ENCODE measurements at places on chromosomes 7 and 10. TPM values are rescaled to one million over a fixed set of nuclear protein-coding genes. Genes with fewer than 3 reads are reported as not detected.

AOAH gene
- total RNA-seq, result 1.1 TPM

FAM25G gene
- total RNA-seq, result not detected

ELFN1 gene
- 4.4 TPM for total RNA-seq

PLEKHS1 gene
- not detected for total RNA-seq

HOXA2 gene
- total RNA-seq, result 0.57 TPM

MYO1G gene
- 0.74 TPM for total RNA-seq

CFAP58 gene
- 0.91 TPM for total RNA-seq

- no peak for DNase-seq
Measured at GRCh38 chr10:95815133-95815532, 59.2 kb downstream of the ENTPD1 start.

- no peak for DNase-seq
Measured at GRCh38 chr10:127408112-127408710, 140.9 kb upstream of the NPS start.

DNA sequence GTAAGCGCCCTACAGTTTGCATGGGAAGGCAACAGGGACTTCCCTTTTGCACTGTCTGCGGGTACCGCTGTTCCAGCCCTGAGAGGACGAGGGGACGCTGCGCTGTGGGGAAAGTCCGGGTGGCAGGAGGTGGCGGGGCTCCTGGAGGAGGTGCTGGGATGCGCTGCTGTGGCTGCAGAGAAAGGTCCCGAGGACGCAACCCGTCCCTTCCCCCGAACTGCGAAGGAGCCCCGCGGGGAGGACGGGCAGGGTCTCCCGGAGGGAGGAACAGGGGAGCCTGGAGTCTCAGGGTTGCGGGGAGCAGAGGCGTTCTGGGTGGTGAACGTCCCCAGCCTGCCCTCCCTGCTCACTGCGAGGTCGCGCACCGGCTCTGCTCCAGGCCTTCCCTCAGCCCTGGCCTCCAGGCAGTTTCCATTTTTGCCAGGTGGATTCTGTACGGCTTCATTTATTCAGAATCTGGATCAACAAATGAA lies 91.6 kb downstream of the CXCL12 start:
- no peak for DNase-seq

DNA sequence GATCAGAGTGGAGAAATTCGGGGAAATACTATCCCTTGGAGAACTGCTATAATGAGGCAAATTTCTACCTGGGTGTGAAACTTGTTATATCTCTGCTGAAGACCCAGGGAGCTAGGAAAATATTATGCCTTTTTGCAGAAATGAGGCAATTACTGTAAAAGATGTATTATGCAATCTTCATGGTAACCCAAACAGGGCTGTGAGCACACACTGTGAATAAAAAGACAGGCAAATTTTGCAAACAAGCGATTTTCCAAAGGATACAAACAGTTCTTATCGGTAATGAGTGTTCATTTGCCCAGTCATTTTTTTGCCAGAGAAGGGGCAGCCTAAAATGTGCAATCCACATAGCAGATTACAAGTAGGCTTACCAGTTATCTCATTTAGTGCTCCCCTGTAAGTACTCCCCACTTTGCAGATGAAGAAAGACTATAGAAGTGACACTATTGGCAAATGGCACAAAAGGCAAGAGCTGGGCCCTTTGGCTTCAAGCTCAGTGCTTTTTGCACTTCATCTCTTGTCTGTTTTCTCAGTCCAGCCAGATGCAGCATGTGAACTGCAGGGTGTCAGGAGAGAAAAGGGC lies 205.8 kb downstream of the HECW1 start:
- no peak for DNase-seq

DNA sequence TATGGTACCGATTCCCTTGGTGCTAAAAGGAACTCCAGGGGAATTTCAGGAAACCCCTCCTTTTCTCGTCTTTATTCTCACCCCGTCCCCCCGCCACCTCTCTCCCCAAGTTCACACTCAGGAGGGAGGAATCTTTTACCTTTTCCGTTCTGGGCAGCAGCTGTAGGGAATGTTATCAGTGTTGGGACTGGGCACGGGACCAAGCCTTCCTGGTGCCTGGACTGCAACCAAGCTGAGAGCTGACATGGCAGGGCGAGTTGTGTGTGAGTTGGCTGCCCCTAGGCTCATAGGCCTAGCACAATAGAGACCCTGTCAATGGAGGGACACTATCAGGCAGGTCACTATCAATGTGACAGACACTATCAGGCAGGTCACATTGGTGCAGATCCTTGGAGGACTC lies 121.4 kb downstream of the TCF7L2 start:
- DNase-seq, result no peak

DNA sequence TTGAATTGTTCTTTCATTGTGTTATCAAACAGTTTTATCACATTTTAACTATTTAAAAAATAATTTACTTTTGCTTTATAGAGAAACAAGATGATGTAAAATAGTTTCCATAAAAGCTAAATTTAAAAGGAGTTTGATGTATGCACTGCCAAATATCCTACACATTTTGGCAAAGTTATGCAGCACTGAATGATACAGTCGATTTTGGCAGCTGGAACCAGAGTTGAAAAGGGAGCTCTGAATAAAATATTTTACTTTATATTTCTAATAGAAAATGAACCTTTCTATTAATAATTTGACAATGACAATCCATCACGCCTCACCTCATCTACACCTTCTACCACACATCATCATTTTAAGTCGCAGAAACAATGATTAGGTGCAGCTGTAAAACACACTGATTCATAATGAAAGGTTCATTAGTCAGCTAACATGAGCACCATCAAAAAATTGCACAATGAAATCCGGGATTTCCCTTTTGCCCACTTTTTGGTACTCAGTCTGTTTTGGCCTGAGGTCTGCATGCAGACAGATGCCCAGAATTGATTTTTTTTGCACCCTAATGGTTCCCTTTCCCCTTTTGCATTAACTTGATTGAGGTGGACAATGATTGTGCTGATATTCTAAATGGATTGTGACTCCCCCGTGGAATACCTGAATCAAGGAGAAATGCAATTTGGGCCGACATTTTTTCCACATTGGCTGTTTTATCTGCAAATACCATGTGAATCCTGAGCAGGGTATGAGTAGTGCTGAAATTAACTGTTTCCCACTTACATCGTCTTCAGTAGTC lies 105.8 kb downstream of the THSD7A start:
- DNase-seq, result no peak

DNA sequence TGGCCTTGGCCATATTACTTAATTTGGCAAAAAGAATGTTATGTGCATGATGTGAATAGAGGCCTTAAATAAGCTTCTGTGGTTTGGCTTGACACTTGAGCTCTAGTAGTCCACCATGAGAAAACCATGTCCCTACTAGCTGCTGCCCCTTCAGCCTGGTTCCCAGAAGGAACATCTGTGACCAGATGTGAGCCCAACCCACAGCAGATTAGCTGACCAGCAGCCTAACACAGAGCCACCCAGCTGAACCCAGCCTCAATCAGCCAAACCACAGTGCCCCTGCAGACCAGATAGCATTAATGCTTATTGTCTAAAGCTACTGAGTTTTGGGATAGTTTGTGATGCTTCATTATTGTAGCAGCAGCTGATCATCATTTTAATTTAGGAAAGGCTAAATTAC lies 16.6 kb downstream of the JAZF1 start:
- no peak for DNase-seq

GRCh38 chr7:103996017-103996551 lies 6.6 kb upstream of the RELN start:
- DNase-seq, result no peak

- DNase-seq, result no peak
Measured at GRCh38 chr7:36344622-36345021, 45.0 kb upstream of the ANLN start.

DNA sequence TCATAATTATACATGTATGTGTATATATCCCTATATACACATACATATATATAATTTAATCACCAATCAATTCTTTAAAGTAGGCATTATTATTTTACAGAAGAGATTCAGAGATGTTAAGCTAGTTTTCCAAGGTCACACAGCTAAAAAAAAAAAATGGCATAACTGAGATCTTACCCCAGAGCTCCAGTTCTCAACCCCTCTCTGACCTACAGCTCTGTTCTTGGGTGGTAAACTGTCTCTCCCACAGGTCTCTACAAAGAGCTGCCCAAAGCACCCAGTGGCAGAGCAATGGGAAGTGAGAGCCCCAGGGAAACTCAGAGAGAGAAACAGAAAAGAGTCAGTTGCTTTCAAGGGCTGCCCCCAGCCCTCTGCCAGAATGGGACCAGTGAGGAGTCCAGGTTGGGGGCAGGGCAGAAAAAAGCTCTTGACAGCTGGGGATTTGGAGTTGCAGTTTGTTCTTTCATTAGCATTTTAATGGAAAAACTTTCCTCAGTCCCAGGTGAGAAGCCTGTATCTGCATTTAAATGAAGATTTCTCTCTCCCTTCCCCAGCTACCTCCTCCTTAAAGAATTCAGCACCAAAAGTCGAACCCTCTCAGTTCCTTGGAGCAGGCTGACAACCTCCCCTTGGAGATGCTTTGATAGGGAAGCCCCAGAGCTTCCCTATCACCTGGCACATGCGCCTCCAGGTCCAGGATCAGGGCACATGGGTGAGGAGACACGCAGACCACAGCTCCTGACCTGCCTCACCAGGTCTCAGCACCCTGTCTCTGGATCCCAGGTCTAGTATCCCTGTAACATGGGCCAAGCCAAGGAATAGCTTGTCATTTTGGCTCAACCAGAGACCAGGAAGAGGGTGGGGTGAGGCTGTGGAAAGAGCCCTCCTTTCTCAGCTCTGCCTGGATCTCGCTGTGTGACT lies 388.1 kb downstream of the PLXNA4 start:
- DNase-seq, result no peak

DNA sequence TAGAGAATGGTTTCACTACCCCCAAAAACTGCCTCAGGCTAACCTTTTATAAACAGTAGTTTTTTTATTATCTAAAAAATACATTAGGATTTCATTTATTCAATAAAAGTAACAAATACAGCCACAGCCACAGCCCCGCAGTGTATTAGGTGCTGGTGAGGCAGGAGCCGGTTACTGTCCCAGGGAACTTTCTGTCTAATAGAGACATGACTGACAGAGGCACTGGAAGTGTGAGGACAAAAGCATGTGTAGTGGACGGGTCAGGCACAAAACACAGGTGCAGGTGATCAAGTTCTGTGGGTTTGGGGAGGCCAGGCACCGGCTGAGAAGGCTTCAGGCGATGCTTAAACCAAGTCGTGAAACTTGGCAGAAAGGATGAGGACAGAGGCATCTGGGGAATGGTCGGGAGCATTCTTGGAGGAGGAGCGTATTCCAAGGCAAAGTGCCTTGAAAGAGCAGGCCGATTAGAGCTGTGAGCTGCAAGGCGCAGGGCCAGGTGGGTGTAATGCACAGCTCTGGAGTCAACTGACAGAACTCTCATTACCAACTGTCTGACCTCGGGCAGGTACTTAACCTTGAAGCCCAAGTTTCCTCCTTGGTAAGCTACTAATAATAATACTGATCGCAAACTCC lies 138.2 kb downstream of the USP6NL start:
- DNase-seq, result no peak

GRCh38 chr10:96699613-96700012 lies 20.7 kb downstream of the PIK3AP1 start:
- no peak for DNase-seq

- DNase-seq, result no peak
Measured at GRCh38 chr10:14489522-14490177, 158.9 kb upstream of the FRMD4A start.

DNA sequence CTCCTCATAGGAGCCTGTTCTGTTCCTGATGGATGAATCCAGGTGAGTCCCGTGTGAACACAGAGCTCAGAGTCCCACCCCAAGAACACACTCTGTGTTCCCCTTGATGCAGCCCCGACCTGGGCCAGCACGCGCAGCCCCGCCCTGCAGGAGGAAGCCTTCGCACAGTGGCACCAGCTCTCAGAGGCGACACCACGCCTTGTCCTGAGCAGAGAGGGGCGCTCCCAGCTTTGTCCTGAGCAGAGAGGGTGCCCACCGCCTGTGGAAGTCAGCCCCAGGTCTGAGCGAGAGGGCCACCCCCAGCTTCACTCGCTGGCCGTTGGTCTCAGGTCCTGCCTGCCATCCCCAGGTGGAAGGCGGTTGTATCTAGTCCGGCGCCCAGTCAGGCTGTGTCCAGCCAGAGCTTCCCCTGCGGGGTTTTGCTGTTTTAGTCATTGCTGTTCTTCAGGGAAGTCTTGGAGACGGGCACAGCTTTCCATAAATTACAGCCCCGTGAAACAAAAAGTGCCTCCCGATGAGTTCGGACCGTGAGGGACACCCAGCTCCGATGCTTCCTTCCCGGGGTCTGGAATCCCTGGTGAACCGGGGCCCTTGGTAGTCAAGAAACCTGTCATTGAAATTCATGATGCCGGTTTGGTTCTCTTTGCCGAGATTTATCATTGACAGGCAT lies 43.6 kb downstream of the NKX6-2 start:
- DNase-seq, result no peak

DNA sequence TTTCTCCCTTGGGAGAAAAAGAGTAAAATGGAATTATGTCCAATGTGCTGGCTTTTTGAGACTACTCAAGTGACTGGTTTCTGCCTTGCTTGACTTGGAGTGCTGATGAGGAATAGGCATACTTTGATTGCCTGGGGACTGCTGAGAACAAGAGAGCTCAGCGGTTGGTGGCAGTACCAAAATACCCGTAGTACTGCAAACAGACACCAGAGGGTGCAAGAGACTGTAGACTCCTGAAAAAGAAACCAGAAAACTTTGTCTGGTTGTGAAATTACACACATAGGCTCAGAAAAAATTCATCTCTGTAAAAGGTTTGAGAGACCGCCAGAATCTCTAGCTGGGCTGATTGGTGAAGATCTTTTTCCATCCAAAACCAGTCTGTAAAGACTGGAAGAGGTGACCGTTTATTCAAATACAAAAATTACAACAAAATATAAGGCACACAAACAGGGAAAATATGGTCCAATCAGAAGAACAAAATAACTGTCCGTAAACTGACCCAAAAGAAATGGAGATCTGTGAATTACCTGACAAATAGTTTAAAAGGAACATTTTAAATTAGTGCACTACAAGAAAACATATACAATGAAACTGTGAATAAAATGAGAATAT lies 18.5 kb downstream of the BICC1 start:
- DNase-seq, result peak; percentile 57

- DNase-seq, result no peak
Measured at GRCh38 chr10:33418301-33418700, 83.8 kb upstream of the NRP1 start.

DNA sequence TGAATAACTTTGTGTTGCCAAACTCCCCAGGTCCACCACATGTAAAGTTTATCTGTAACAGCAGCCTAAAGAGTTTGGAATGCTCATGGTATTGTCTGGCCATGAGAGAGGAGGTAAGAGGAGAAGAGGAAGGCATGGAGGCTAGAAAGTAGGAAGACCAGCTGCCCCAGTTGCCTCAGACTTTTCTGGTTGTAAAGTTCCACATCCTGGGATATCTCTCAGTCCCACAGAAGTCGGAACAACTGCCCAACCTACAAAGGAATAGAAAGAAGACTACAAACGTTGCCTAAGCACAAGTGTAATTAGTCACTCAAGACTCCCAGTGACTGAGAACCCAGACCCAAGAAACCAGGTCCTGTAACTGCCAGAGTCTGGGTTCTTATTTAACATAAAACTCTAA lies 47.3 kb downstream of the CREB3L2 start:
- no peak for DNase-seq

- no peak for DNase-seq
Measured at GRCh38 chr10:14172336-14172950, 158.3 kb downstream of the FRMD4A start.

Measured in HCT116 (cell line).